ENCODE measurements at places on chromosomes 13 and 19. TPM values are rescaled to one million over a fixed set of nuclear protein-coding genes. Genes with fewer than 3 reads are reported as not detected.

Gene NLRP7
- not detected for total RNA-seq

DNA sequence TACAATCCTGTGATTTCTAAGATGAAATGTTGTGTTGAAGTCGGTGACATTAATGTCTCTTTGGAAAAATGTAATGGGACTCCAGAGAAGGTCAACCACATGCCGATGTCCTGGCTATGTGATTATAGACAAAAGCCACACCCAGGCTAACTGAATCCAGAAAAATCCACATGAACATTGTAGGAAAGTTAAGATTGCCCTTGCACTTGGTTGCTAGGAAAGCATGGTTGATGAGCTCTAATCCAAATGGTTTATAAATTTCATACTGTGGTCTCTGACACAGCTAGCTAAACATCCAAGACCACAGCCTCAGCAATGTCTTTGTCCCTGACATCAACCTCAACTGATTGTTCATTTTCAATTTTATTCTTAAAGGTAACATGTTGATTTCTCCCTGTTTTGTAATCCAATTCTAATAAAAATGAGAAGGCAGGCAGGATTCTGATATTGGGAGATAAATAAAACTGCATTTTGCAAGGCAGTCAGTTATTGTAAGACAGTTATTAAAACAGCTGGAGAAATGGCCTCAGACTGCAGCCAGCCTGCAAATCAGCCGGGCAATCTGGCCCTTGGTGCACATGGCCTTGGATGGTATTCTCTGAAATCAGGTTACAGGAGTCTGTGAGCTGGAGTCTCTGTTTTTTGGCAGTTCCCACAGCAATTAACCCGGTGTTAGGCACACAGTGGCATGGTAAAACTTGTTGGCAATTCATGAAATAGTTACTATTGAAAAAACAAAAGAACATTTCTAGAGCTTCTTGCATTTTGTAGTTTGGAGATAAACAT lies 93.9 kb downstream of the STARD13 start:
- no peaks in the 10 kb centered on the region for H3K36me3 ChIP-seq
- H3K27me3 ChIP-seq, result no peaks in the 10 kb centered on the region
- peaks cover 74% of the 10 kb centered on the region for H3K4me1 ChIP-seq
- no peak overlapping the region for H3K4me3 ChIP-seq

DNA sequence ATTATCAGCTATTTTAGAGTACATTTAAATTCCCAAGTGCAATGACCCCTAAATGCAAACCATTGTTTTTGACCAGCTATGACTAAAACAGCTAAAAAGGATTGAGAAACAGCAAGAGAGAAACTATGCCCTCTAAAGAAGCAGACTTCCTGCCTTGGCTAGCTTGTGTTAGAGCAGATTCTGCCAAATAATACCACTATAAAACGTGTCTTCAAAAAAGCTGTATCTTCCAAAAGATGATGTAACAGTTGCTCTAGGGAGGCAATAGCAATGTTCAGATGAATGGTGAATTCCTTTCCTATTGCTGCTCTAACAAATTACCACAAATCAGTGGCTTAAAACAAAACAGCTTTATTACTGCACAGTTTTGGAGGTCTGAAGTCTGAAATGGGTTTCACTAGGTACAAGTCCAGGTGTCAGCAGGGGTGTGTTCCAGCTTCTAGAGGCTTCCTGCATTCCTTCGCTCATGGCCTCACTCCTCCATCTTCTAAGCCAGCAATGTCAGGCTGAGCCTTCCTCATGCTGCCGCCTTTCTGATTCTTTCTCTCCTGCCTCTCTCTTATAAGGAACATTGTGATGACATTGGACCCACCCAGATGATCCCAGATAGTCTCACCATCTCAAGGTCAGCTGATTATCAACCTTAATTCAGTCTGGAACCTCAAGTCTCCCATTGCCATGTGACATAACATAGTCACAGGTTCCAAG lies 84.5 kb downstream of the LRRC63 start:
- no peaks in the 10 kb centered on the region for H3K27me3 ChIP-seq
- H3K27ac ChIP-seq, result no peak overlapping the region
- no peak overlapping the region for H3K4me3 ChIP-seq
- no peak for DNase-seq
- H3K36me3 ChIP-seq, result no peaks in the 10 kb centered on the region

- H3K36me3 ChIP-seq, result no peaks in the 10 kb centered on the region
- H3K27ac ChIP-seq, result no peak overlapping the region
These were observed 93.8 kb upstream of the CACNA1A start for GRCh38 chr19:13600091-13600490.

GRCh38 chr19:780935-781334 lies 16.3 kb upstream of the PTBP1 start:
- no peaks in the 10 kb centered on the region for H3K36me3 ChIP-seq
- H3K4me3 ChIP-seq, result no peak overlapping the region
- H3K4me1 ChIP-seq, result peaks cover 15% of the 10 kb centered on the region
- H3K27me3 ChIP-seq, result no peaks in the 10 kb centered on the region
- no peak for DNase-seq
- peak overlapping the region; percentile 89 for H3K27ac ChIP-seq

- no peak overlapping the region for H3K4me3 ChIP-seq
- H3K27me3 ChIP-seq, result no peaks in the 10 kb centered on the region
- DNase-seq, result no peak
- no peaks in the 10 kb centered on the region for H3K36me3 ChIP-seq
These were observed 21.2 kb downstream of the WTIP start for GRCh38 chr19:34502582-34503411.

DNA sequence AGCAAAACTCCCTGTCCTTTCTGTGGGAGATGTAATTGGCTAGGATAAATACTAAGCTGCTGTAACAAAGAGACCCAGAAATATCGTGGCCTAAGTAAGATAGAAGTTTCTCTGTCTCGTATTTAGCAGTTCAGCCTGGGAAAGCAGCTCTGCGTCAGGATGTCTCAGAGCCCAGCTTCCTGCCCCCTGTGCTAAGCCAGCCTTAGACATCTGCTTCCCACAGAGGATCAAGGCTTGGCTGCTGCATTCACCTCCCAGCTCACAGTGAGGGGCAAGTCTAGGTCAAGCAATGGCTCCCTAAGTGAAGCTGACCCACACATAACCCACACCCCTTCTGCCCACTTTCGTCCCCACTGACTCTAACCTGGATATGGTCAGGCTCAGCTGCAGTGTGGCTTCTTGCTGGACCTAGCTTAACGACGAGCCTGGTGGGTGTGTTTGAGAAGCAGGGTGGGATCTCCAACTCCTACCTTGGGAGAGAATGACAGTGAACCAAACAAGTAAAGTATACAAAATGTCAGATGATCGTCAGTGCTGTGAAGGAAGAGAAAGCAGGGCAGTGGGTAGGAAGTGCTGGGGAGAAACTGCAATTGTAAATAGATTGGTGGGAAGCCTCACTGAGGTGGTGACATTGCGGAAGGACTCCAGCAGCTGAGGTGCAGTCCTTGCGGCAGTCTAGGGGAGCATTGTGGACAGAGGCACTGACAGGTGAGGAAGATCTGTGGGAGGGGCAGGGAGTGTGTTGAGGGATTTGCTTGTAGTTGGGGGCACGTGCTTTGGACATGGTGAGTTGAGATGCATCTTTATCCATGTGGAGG lies 82.9 kb downstream of the TNFRSF19 start:
- peaks cover 10% of the 10 kb centered on the region for H3K4me1 ChIP-seq
- no peaks in the 10 kb centered on the region for H3K27me3 ChIP-seq
- H3K36me3 ChIP-seq, result no peaks in the 10 kb centered on the region
- no peak for DNase-seq
- no peak overlapping the region for H3K27ac ChIP-seq
- H3K4me3 ChIP-seq, result no peak overlapping the region

GRCh38 chr13:46184277-46184699 lies 2.3 kb upstream of the LCP1 start:
- DNase-seq, result peak; percentile 27
- H3K27ac ChIP-seq, result no peak overlapping the region
- no peaks in the 10 kb centered on the region for H3K27me3 ChIP-seq
- H3K36me3 ChIP-seq, result no peaks in the 10 kb centered on the region

GRCh38 chr13:73872397-73872796 lies 261.8 kb downstream of the KLF12 start:
- H3K27ac ChIP-seq, result no peak overlapping the region
- no peaks in the 10 kb centered on the region for H3K4me1 ChIP-seq
- no peak overlapping the region for H3K4me3 ChIP-seq
- H3K36me3 ChIP-seq, result no peaks in the 10 kb centered on the region

DNA sequence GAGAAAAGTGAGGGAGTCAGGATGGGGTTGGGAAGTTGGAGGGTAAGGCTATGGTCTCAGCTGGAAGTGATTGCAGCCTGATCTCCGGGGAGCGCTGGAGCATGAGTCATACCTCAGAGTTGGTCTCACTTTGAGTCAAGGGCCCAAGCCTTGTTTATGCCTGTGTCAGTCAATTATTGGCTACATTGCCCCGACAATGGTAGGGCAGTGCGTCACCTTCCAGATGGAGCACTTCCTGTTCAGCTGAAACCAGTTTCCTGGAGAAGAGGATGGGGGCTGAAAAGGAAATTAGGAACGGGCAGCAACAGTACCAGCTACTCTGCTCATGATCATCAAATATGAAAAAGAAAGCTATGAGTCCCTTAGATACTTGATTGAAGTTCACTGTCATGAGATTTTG lies 60.4 kb downstream of the ADGRE1 start:
- H3K36me3 ChIP-seq, result no peaks in the 10 kb centered on the region
- H3K27me3 ChIP-seq, result no peaks in the 10 kb centered on the region
- H3K4me3 ChIP-seq, result no peak overlapping the region
- no peak overlapping the region for H3K27ac ChIP-seq
- H3K4me1 ChIP-seq, result no peaks in the 10 kb centered on the region

Gene ZNF584
- total RNA-seq, result 11.5 TPM

DNA sequence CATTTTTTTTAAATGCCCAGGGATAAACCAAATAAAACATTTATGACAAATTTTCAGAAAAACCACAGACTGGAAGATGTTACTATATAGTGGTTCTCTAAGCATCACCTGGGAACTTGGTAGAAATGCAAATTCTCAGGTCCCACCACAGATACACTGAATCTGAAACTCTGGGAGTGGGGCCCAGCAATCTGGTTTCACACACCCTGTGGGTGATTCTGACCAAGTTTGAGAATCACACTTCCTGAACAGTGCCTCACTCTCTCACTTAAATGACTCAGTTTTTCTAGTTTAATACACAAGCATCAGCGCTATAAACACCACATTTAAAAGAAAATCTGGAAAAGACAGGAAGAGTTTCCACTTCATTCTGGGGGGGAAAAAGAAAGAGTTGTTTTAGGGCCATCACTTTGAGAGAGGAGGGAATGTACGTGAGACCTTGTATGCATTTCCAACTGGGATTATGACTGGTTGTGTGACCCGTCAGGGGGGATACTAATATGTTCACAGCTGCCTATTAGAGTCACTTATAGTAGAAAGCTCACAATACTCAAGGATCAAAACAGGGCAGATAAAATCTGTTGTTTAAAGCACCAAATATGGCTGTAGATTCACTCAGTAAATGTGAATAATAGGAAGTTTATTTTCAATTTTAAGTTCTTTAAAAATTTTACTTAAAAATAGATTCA lies 567.7 kb downstream of the GPC6 start:
- DNase-seq, result no peak
- H3K4me3 ChIP-seq, result no peak overlapping the region
- no peaks in the 10 kb centered on the region for H3K27me3 ChIP-seq
- no peaks in the 10 kb centered on the region for H3K4me1 ChIP-seq
- no peaks in the 10 kb centered on the region for H3K36me3 ChIP-seq

GRCh38 chr13:109819874-109820273 lies 33.5 kb upstream of the IRS2 start:
- peaks cover 17% of the 10 kb centered on the region for H3K4me1 ChIP-seq
- H3K27ac ChIP-seq, result no peak overlapping the region
- no peaks in the 10 kb centered on the region for H3K27me3 ChIP-seq
- no peaks in the 10 kb centered on the region for H3K36me3 ChIP-seq
- no peak overlapping the region for H3K4me3 ChIP-seq

GRCh38 chr13:40170982-40171381 lies 495.5 kb downstream of the FOXO1 start:
- DNase-seq, result no peak
- no peak overlapping the region for H3K27ac ChIP-seq
- peaks cover 4% of the 10 kb centered on the region for H3K4me1 ChIP-seq

GRCh38 chr13:20198781-20199180 lies 6.0 kb upstream of the GJB2 start:
- H3K27me3 ChIP-seq, result no peaks in the 10 kb centered on the region
- no peaks in the 10 kb centered on the region for H3K36me3 ChIP-seq
- no peak overlapping the region for H3K4me3 ChIP-seq
- no peak for DNase-seq
- H3K27ac ChIP-seq, result no peak overlapping the region
- H3K4me1 ChIP-seq, result peaks cover 19% of the 10 kb centered on the region

Gene CCDC159
- total RNA-seq, result 32.6 TPM

Measured in body of pancreas (tissue), 4 donors.